ENCODE measurements at places on chromosomes 6 and 20.

- no peak for DNase-seq
These were observed 108.4 kb downstream of the RTN4IP1 start for GRCh38 chr6:106520711-106521401.

DNA sequence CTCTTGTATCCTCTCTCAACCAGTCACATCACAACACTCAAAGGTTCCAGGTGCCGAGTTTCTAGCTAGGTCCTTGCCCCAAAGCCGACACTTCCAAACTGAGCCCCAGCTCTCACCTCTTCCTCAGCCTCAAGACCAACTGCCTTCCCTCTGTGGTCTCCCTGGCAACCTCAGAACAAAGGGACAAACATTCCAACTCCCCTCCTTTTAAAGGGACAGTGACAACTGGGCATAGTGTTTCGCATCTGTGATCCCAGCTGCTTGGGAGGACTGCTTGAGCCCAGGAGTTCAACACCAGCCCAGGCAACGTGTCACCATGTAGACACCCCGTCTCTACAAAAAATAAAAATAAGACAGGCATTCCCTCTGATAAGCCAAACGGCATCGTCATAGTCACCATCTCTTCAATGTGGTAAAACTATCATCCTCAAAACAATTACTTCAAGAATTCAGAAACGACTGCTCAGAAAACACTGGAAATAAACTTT, 11.3 kb downstream of the DIDO1 start:
- DNase-seq = no peak

- DNase-seq = no peak
These were observed 223.5 kb upstream of the ID4 start for GRCh38 chr6:19613678-19614077.

DNA sequence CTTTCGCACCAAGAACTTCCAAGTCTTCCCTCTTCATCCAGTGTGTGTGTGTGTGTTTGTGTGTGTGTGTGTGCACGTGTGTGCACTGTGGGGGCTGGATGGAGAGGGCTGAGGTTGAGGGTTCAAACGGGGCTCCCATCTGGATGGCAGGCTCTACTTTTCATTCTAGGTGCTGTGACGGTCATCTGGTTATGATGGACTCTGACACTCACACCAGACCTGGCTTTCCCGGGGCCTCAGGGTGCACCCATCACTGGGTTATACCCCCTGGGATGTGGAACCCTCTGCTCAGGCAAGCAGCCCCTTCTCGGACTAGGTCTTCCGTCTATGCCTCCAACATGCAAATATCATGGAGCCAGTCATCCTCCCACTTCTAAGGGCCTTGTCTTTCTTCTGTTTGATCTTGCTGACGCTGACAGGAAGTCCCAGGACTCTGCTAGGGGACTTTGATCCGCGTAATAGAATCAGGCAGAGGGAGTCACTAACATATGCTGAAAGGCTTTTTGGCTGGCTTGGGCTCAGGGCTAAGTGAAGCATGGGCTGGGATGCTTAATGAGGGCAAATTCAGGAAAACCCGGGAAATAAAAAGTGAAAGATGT, 313.6 kb downstream of the CDC5L start:
- DNase-seq = no peak

DNA sequence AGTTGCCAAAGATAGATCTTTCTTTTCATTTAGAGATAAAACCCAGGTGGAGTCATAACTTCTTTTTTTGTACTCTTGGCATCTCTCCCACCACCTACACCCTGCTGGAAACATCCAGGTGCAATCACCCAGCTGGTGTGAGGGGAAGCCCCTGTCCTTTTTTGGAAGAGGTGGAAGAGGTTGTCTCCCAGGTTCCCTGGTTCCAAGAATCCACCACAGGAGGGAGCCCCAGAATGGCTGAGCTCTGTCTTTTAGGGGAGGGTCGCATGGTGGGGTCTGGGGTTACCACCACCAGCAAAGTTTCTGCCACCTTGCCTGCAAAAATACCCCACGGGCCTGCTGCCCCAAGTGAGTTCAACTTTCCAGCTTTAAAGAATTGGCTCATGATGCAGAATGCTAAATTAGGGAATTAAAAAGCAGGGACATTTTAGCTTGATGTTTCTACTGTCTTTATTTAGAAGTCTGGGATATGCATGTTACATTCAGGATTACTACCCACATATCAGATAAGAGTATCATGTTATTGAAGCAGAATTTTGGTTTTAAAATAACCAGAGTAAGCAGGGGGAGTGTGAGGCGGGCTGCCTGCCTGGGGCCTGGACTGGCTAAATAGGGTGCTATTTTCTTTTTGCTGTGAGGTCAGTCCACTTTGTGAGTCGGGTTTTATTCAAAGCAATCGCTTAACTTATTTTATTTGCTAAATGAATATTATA, 11.0 kb downstream of the SMOC2 start:
- DNase-seq = no peak

- no peak for DNase-seq
These were observed 63.7 kb upstream of the SHLD1 start for GRCh38 chr20:5686384-5687105.

DNA sequence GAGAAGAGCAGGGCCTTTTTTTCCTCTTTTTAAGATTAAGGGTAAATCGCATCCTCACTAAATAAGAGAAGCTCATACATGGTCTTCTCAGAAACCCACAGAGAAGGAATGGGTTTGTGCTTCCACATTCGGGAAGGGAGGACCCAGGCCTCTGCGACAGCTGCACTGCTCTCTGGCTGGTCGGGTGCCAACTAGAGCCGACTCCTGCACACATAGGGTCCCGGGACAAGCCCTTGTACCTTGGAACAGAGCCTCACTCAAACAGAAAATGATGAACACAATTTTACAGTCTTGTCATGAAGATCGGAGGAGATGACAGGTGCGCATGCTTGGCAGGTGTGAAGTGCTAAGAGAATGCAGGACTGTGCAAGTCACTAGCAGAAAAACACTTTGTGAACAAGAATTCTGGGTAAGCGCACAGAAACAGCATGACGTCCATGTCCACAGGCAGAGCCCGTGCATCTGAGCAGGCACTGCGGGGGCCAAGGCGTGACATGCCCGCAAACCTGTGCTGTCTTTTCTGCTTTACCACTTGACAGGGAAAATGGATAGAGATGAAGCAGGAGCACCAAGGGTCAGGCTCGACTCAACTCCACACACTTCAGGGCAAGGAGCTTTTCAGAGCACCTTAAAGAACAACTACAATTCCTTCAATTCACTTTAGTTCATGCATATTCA, 101.0 kb upstream of the MPC1 start:
- no peak for DNase-seq

GRCh38 chr6:91304521-91304920, 717.6 kb upstream of the MAP3K7 start:
- DNase-seq = no peak

- DNase-seq = peak; percentile 8
These were observed 619 bp upstream of the PDE7B start for GRCh38 chr6:135850882-135851281.

DNA sequence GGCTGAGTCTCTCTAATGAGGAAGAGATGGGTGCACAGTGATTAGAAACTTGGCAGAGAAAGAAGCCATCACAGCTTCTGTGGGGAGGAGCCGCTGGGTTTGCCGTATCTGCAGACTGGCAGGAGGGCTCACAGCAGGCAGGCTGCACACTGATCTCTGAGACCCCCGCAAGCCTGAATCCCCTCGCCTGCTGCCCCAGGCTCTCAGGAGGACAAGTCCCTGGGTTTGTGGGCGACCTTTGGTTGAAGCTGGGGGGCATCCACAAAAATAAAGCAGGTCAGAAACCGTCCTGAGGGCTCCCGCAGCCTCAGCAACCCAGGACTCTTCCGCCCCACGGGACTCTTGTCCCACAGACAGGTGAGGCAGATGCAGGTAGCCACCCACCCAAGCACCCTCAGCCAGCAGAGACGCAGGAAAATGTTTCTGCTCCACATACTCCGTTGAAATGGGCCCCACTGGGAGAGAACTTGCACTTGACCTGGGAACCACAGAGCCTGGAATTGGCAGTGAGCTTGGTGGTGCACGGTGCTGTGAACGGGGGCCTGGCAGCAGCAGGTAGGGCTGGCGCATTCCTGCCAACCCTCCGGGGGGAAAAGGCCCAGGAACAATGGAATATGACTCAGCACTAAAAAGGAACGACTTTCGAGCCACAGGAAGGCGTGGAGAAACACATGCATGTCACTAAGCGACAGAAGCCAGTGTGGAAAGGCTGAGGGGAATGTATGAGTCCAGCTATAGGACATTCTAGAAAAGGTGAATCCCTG, 89.9 kb downstream of the YTHDF1 start:
- DNase-seq = no peak

DNA sequence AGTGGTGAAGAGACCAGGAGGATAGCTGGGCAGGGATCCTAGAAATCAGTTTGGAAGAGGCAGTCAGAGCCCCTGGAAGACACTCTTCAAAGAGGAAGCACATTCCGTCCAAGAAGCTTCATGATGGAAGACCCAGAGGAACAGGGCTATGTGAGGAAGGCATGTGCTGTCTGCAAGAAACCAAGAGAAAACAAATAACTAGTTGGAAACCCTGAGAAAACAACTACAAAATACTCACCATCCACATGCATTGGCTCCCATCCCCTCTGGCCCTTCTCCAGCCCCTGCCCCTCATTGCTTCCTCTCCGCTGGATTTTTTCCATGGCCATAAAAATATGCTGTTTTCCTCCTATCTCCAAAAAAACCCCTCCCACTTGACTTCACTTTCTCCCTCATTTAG, 40.9 kb upstream of the SMOC2 start:
- DNase-seq = no peak

DNA sequence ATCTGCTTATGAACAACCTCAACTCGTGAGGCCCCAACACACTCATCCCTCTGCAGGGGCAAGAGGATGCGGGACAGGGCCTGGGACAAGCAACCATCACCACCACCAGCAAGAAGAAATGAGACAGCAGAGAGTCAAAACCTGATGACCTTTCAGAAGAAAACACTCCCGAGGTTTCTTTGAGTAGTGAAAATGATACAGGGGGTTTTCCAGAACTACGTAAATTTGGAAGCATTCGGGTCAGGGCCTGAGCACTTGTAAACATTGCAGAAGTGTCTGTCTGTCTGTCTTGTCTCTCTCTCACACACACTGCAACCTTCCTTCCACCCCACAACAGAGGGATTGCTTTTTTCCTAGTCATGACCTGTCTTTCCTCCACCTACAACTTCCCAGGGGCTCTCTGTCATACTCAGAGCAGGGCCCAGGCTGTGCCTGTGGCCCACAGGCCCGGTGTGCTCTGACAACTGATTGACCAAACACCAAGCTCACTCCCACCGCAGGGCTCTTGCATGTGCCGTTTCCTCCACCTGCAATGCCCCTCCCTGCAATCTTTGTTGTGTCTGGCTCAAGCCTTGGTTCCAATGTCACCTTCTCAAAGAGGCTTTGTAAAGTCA, 90.9 kb downstream of the BMP7 start:
- DNase-seq = no peak

GRCh38 chr6:133100865-133101264, 140.3 kb upstream of the EYA4 start:
- DNase-seq = no peak

- peak; percentile 2 for DNase-seq
These were observed 21.1 kb downstream of the CHMP4B start for GRCh38 chr20:33832103-33832804.

- DNase-seq = no peak
These were observed 62.8 kb upstream of the APCDD1L start for GRCh38 chr20:58577871-58578598.

DNA sequence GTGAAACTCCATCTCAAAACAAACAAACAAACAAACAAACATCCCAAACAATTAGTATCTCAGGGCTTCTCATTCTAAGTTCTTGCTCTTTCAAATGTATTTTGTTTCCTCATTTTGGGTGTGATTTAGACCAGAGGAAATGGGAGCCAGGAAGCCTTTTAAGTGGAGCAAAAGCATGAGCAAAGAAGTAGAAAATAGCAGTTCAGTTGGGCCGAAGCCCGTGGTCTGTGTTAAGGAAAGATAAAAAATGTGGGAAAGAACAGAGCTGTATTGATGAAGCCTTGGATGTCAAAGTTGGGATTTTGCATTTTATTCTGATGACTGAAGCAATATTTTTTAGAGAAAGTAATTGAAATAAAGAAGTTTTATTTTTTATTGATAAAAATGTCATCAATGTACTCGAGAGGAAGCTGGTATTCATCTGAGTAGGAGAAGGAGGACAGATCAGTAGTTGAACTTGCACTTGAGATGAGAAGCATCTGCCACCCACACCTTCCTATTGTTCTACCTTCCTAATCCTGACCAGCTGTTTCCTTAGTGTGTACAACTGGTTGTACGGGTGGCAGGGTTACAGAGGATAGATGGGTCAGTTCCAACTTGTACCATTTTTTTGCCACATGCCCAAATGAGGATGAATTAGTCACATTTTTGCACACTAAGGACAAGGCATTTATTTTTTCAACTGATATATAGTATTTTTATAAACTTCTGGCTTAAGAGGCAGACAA, 56.1 kb downstream of the KIAA0408 start:
- no peak for DNase-seq

GRCh38 chr6:149028767-149029405, 282.1 kb downstream of the UST start:
- peak; percentile 74 for DNase-seq

DNA sequence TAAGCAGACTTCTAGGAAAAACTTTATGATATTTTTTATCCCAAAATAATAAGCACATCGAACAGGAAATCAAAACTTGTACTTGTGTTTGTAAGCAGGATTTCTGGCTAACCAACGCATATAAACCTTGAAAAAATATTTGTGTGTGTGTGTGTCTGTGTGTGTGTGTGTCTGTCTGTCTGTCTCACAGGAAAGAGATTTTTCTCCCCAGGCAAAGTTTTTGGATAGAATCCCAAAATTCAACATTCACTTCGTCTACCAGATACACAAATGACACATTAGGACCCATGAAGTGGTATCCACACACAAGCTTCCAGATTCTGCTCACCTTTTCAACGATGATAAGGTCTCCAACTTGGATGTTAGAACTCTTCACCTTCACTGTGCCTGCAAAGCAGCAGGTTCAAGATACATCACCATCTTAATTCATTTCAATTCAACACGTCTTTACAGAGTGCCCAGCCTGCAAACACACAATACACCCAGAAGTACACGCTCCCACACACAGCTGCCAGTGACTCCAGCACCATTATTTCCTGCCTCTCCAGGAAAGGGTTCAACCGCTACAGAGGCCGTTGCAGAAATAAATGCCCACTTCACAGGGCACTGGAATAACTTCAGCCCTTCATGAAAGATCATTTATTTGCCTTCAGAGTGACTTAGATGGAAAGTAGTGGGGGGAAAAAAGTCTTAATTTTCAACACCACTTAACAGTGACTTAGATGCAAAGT, 70.9 kb downstream of the ATP9A start:
- no peak for DNase-seq

Data from NCI-H1694 treated with DMSO at 0.1 percent for 48 hours (cell line).